Activated naive CD4-positive, alpha-beta T cell (primary cell): ENCODE measurements at places on chromosomes 2 and 18.

DNA sequence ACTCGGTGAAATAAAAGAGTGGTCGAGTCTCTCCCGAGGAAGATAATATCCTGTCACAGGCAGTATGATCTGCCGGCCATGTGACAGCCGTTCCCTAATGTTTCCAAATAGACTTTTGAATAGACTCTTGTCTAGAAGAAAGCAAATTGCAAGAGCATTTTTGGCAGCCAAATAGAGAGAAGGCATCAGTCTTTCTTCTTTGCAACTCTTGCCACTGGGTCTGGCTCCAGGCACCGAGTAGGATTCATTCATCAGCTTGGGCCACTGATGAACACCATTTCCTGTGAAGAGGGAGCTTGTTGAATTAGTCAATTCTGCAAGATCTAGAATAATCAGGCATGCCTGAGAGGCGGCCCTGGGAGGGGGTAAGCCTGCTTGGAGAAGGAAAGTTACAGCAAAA, 165.6 kb downstream of the KLHL29 start:
- DNase-seq, result no peak

DNA sequence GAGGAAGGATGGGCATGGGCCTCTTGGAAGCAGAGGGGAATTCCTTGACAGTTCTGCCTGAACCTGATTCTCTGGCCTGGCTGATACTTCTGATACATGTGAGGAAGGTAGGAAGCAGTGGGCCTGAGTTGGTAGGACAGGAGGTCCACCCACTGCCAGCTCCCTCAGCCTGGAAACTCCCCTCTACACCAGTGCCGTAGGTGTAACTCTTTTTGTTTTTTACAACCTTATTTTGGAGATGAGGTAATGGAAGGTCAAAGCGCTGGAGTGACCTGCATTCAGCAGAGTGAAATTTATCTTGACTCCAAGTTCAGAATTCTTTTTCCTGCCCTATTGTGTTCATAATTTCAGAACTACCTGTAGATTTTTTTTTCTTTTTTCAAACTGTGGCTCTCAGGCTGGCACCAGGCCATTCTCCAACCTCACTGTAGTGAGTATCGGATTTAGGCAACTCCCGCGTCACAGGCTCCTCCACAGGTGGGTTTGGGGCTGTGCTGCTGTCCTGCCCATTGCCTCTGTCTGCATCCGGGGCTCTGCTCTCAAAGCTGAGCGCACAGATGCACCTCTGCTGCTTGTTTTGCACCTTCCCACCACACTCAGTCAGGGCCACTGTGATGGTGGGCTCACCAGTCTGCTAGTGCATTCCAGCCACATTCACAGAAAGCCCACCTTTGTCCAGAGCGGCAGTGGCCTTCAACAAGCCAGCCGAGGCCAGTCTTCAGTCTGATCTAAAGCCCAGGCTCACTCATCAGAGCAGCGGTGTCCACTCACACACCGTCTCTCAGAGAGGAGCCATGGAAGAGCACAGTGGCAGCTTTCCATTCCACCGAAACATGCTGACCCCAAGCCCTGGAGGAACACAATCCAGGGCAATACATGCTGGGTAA, 87.2 kb downstream of the UXS1 start:
- no peak for DNase-seq

DNA sequence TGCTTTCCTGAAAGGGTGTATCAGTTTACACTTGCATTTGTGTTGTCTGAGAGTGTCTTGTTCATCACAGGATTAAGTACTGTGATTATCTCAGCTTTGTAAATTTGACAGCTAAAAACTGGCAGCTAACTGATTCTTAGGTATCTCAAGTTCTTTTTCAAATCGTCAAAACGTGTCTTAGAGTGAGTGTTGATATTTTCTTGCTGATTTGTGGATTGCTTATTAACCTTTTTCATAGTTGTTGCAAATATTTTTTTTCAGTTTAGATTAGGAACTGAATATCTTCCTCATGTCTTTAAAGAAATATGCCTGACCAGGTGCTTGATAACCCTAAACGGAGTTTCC, 41.9 kb downstream of the LRRFIP1 start:
- no peak for DNase-seq

GRCh38 chr2:176817061-176817565, 395.5 kb upstream of the HNRNPA3 start:
- DNase-seq, result no peak

GRCh38 chr18:24669015-24669414, 208.6 kb downstream of the HRH4 start:
- DNase-seq, result no peak

DNA sequence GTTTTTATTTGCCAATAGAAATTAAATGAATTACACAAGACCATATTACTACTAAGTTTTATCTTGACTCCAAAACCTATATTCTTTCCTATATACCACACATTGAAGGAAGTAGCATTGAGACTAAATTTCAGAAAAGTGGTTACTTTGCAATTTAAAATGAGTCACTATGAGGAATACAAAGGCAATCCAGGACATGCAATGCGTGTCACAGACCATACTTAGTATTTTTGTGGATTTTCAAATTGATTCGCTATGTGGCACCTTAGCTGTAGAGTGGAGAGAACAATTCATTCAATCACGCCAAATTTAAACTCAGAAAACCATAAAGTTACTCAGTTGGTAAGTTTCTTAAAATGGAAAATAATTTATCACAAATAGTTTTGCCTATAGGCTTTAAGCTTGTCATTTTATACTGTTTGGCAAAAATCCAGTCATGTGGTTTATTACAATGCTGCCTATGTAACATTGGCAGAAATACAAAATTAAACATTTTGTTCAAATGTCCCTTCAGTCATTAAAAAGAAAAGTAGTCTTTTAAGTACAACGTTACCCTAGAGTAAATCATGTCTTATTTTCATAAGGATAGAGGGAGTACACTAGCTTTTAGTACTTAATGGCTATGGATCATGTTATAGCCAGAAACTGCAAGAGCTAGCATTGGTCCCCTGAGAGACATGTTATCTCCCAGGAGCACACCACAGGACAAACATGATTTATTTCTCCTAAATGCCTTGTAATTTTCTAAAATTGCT, 222.8 kb upstream of the CDH7 start:
- no peak for DNase-seq

GRCh38 chr2:129906139-129906860, 73.2 kb upstream of the RAB6C start:
- DNase-seq, result no peak

- no peak for DNase-seq
These were observed 30.7 kb upstream of the DUSP2 start for GRCh38 chr2:96175951-96176350.

DNA sequence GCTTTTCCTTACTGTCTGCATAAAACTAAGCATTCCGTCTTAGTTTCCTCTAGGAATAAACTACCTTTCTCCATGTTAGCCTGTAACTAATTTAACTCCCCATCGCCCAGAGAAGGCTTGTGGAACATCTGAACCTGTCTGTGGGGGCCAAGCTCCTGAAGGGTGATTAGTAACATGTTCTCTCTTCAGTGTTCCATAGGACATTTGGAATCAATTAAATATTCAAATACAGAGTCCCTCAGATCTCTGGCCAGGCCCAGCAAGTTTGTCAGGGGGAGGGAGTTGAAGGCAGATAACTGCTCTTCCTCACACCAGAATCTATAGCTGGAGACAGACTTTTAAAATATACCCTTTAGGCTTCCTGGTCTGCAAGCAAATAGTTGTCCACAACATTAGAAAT, 8.8 kb downstream of the RDH14 start:
- no peak for DNase-seq

DNA sequence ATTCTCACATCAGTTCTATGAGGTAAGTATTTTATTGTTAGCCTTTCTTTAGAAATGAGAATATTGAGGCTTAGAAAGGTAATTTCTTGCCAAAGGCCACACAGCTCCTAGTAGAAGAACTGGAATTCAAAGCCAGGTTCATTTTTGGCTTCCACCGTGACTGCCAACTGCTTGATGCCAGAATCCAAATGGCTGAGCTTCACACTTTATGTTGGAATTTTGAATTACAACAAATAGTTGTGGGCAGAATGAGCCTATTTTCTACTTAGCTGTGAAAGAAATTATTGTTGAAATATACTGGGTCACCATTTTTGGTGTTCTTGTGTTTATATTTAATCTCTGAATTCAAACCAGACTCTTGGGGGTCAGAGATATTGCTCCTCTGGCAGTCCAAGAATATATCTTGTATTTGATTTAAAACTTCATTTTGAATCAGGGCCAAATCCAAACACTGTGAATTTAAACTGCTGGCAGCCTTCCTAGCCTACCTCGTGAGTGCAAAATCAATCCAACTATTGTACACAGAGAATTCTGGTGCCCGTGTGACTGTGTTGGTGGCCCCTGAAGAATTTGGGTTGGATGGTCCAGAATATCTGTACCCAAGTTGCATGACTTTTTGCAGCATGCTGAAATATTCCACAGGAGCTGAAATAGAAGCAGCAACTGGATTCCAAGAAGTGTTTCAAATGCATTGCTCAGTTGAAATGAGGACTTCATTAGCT, 35.6 kb upstream of the LPIN1 start:
- DNase-seq, result no peak

DNA sequence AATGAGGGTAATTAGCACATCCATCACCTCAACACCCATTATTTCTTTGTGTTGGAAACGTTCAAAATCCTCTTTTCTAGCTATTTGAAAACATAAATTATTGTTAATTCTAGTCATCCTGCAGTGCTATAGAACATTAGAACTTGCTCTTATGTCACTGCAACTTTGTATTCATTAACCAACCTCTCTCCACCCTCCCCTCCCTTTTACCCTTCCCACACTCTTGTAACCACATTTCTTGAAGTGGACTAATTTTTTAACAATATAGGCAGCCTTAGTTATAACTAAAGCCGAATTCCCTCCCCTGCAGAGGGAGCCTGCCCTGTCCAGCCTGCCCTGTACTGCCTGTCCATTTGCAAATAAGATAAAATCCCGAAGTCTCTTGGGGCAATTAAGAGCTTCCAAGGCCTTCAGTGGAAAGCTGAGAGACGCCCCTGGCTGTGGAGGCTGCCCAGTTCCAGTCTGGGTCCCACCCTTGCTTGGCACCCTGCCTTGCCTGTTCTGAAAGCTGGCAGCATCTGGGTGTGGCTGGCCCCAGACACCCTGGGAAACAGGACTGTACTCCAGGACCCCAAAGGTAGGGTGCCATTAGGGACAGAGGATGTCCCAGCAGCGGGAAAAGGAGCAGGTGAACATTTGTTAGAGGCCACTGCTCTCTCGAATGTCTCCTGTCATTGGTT, 65.1 kb downstream of the MEX3C start:
- no peak for DNase-seq

DNA sequence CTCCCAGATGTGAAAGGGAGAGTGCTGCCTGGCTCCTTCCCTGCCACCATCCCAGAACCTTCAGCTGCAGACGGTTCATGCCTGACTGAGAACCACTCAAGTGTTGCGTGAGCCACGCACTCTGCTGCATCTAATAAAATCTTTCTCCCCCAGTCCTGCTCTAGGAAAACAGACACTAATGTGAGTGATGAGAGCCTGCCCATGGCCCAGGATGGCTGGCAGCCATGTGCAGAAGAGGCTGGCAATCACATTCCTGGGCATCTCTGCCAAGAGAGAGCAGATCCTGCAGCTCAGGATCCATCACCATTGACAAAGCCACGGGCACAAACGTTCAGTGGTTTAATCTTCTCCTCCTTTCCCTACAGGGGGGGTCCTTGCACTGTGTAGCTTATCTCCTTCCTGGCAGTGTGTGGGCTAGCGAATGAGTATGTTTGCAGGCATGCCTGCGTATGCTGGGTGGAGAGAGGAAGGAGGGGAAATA, 477.5 kb downstream of the SLC4A3 start:
- DNase-seq, result no peak

- DNase-seq, result no peak
These were observed 491.3 kb downstream of the DPP10 start for GRCh38 chr2:114933671-114934241.

DNA sequence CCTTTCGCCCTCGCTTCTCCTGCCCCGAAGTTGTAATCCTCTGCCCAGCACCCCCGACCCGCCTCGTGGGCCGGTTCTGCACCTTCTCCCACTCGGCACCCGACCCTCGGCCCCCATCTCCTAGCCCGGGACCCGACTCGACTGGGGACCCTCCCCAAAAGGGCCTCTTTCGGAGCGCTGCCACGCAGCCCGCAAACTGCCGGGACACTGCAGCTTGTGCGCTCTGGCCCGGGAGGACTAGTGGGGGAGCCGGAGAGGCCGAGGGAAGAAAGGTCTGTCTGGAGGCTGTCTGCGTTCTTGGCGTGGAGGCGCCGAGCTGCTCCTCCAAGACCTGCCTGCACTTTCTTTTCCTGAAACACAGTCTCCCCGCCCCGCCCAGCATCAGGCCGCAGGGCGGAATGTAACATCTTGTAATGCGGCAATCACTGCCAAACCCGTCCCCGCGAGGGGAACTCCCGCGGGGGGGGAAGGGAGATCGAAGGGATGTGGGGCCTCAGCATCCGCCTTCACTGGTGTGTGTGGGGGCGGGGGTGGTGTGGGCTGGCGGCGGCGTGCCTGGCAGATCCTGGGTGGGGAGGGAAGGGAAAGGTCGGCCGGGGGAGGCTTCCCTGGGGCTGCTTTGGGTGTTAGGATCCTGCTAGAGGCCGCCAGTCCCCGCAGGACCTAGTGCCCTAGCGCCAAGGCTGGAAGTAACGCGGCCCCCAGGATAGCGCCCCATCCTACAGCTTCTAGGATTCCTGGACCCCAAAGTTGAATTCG, 7.4 kb downstream of the DLX2 start:
- peak; percentile 73 for DNase-seq

GRCh38 chr2:38622210-38622609, 19.5 kb upstream of the HNRNPLL start:
- no peak for DNase-seq

DNA sequence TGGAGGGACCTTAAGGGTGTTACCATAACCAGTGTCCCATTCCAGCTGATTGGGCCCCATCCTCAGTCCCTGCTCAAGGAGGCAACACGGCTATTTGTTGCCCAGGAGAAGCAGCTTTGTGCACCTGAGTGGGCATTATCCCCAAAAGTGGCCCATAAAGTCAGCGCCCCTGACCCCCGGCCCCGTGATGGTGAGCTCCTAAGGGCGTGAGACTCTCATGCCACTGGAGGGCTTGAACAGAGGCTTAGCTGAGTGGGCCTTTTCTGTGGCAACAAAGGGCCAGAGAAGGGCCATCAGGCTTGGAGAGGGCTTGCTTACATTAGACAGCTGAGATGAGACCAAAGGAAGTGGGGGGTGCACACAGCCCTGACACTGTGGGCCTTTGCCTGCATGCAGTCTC, 99.2 kb upstream of the RAB6C start:
- no peak for DNase-seq

DNA sequence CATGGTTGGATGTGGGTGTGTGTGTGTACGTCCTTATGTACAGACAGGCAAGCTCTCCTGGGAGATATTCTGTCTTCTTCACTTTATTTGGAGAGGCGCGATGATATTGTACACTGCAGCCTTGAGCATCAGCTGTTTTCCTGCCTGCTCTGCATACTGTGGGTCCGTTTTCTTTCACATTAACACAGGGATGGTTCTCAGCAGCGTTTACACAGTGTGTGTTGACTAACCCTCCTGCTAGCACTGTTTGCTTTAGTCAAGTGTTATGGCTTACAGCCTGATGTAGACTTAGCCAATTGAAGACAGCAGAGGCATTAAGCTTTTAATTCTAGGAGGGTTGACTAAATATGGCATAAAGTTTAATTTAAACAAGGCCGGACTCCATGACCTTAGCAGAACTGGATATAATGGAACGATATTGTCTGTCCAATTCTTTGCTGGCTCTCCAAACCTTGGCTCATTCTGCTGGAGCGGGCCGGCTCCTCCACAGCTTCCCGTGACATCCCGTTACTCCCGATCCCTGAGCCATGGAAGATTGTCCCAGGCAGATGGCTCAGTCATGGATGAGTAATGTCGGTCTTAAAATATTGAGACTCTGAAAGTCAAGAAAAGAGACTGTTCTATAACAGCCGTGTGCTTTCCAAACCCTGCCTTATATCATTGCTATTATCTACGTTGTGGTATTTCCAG, 134.7 kb downstream of the TPGS2 start:
- no peak for DNase-seq
